Stimulated activated CD8-positive, alpha-beta memory T cell treated with anti-CD3 and anti-CD28 coated beads, Interleukin-2, amount 100 ng/mL, for 48 hours (primary cell): ENCODE measurements at places on chromosomes 2 and 18.

- DNase-seq: no peak
Observed at GRCh38 chr2:11552260-11552638, 18.4 kb downstream of the GREB1 start.

DNA sequence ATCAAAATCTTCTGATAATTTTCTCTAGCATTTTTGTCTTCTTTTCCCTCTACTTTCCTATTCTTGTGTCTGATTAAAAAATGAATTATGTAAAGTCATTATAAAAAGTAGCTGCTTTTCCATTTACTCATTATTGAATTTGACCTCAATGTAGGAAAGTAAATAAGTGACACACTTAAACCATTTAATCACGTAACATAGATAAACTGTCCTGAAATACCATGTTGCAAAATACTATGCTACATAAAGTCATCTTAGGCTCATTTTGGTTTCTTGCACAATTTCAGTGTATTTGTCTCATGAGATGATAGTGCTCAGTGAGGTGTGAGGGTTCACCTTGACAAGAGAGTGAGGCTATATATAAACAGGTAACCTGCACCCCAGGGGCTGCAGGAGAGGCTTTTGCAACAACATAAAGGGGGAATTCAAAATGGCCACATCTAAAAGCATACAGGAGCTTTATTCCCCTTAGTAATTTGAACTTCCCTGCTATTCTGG is 502.7 kb downstream of the RNF144A start:
- no peak for DNase-seq

DNA sequence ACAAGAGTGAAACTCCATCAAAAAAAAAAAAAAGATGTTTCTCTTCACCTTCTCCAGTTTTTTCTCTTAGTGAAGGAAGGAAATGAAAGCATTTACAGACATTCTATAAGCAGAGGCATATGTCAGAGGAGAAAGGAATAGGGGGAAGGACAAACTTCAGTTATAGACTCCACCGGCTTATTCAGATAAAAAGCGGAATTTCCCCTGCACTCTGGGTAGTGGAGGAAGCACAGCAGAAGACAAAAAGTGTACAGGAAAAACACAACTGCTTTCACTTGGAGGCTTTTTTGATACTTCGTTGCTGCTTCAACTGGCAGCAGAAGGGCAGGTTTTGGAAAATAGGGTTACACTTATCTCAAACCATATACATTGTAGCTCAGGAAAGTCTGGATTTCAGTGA is 3.2 kb upstream of the MGAT4A start:
- no peak for DNase-seq

GRCh38 chr2:215931256-215931903 is 82.0 kb downstream of the MREG start:
- no peak for DNase-seq

DNA sequence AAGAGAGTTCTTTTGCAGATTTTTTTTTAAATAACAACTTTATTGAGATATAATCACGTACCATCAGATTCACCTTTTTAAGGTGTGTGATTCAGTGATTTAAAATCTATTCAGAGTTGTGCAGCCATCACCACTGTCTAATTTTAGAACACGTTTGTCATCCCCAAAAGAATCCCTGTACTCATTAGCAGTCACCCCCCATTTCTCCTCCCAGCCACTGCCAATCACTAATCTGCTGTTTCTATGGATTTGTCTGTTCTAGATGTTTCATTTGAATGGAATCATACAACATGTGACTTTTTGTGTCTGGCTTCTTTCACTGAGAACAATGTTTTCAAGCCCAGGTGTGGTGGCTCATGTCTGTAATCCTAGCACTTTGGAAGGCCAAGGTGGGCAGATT is 55.4 kb upstream of the RAPH1 start:
- DNase-seq: no peak

GRCh38 chr2:24793761-24794435 is 673 bp downstream of the CENPO start:
- DNase-seq: peak; percentile 3

DNA sequence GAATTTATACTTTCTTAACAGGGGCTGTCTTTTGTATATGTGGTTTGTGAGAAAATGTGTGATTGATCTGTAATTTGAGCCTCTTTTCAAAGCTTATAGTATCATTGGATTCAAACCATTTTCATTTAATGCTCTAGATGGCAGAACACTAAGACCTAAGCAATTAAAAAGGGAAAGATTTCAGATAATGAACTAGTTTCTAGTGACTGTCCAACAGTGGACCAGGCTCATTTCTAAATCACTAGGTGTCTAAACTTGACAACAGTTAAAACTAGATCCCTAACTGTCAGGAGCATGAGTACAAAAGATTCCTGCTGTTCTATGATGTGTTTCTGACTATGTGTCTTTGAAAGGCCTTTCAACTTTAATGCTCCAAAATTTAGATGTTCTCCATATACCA is 54.6 kb downstream of the ANKRD44 start:
- DNase-seq: no peak

DNA sequence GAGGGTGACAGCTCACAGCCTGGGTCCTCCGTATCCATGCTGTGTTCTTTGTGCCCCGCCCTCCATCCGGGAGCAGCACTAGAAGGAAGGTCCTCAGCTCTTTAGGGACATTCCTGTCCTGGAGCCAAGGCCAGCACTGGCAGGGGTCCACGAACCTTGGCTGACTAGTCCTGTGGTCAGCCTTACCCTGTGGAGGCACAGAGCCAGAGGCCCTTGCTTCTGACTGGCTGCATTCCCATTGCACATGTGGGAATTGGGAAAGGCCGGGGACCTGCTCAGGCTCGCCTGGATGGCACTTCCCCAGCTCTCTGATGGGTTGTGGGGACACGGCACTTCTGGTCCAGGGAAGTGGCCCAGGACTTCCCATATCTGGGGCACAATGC is 24.9 kb upstream of the RHOB start:
- no peak for DNase-seq

GRCh38 chr2:204282525-204282924 is 262.8 kb upstream of the PARD3B start:
- DNase-seq: no peak
